ENCODE measurements at places on chromosomes 5 and 9. TPM values are rescaled to one million over a fixed set of nuclear protein-coding genes. Genes with fewer than 3 reads are reported as not detected.

DNA sequence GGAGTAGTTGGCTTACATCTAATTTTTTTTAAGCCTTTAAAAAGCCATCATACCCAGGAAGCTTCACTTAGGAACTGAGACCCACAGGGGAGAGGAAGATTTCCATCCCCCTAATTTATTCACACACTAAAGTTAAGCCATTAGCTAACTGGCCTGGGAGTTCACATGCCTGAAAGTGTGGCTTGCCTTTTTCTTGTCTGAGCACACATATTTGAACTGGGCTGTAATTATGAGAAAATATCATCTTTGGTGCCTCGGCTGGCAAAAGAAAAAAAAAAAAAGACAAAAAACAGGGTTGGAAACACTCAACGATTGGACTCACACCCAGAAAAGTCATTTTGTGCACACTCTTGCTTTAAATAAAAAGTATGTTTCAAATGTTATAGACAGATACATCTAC lies 847.3 kb downstream of the MAT2B start:
- peak; percentile 15 for DNase-seq

DNA sequence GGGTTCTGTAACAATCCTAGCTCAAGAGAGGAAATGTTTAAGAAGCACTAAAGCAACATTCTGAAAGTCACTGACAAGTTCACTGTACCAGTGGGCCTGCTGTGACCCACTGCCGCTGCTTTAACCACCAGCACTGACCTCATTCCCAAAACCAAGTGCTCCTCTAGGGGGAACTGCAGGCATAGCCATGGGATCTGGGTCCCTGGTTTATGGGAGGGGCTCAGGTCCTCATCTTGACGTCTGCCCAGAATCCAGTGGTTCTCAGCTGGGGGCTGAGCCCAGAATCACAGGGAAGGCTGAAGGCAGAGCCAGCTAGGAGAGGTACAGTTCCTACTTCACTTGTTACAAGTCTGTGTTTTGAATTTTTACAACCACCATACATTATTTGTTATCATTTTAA lies 36.1 kb upstream of the SLC2A8 start:
- peak; percentile 82 for DNase-seq

DNA sequence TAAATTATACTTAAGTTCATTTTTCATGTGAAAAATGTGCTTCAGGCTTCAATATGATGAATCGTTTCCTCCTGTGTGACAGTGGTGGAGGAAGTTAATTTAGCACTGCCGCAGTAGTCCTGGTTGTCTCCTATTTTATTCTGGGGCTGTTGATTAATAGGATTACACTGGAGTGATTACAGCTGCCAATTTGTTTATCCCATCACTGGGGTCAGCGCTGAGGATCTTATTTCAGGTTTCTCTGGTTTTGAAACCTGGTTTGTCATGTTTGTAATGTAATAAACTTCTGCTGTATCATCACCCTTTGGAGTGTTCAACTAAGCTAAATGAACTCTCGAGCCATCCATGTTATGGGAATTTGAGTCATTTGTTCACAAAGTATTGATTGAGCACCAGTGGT lies 241.7 kb upstream of the KCNN2 start:
- no peak for DNase-seq

DNA sequence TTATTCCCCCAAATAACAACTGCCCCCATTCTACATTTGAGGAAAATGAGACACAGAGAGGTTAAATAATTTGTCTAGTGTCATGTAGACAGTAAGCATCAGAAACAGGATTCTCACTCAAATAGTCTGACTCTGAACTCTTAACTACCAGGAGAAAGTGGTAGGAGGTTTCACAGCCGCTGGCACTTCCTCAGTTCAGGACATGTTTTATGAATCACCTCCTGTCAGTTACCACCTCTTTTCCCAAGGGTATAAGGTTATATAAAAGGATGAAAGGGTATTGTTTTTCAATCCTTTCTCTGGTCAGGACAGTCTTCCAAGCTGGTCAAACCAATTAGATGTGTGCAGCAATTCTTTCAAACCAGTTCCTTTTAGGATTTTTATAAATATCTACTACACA lies 52.1 kb downstream of the TSSK1B start:
- no peak for DNase-seq

DNA sequence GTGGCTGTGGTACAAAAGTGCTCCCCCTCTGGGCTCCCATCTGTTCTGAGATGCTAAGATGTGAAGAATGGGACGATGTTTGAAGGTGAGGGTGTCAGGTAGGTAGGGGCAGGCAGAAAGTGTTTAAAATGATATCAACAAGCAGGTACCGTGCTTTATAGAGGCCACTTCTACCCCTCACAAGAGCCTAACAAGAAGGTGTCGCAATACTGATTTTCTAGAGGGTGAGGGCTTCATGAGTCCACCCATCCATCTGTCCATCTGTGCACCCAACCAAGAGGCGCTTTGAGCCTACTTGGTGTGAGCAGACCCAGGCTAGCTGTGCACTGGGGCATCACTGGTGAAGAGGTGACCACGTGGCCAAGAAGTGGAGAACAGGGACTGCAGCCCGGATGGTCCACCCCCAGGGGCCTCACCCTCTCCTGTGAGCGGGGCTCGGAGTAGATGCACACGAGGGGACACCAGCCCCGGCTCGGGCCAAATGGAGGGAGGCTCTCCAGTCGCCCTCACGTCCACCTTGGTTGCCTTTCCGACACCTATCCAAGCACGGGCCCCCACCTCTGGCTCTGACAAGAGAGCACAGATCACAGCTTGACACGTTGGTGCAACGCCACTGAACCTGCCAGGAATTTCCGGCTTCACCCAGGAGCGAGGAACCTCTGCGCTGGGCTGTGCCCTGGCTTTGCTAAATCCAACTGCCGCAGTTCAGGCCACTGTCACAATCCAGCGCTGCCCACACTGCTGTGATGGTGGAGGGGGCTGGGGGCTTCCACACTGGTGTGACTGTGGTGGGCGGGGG lies 34.5 kb downstream of the CRB2 start:
- DNase-seq = no peak

- no peak for DNase-seq
These were observed 53.4 kb upstream of the SV2C start for GRCh38 chr5:76029739-76030138.

DNA sequence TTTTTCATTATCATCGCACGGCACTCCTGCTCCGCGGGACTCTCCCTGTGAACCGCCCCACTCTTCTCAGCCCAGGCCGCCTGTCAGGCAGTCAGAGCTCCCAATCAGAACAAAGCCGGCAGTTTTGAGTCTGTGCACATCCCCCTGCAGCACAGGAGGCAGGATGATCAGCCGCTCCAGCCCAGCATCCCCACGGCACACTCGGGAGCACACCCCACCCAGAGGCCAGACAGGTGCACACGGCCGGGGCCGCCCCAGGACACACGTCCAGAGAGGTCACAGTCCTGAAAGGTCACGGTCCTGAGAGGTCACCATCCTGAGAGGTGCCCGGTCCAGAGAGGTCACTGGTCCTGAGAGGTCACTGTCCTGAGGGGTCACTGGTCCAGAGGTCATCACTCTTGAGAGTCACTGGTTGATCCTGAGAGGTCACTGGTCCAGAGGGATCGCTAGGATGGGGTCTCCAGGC lies 8.4 kb downstream of the TPPP start:
- DNase-seq = no peak

DNA sequence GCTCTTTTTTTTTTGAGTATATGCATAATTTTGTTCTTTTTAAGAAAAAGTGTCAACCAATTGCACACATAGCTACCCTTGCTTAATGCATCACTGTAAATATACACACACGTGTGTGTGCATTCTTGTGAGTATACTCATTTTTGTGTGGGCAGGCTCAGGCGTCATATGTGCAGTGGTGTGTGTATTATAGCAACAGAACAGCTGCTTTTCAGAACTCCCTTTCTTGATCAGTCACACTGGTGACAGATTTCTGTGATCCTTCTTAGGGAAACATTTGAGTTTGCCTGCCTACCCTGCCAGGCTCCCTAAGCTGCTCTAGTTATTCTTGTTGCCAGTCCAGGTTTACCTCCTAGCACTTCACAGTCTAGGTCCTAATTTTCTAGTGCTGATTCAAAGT lies 287.0 kb upstream of the SEMA6A start:
- DNase-seq = no peak

DNA sequence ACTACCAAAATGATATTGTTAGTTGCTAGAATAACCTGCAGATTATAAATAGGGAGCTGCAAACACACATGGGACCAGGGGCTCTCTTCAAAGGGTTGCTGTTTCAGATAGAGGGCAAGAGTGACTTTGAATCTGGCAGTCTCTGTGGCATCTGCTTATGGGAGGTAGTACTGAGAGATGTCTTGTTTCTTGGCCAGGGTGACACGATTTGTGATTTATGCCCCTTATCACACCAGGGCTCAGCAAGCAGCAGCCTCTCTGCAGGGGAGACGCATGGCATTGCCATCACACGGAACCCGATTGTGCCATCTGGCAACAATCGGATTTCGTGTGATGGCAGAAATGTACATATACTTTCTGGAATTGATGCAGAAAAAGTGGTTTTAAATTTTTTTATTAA lies 615.6 kb downstream of the ZNF608 start:
- DNase-seq = no peak

DNA sequence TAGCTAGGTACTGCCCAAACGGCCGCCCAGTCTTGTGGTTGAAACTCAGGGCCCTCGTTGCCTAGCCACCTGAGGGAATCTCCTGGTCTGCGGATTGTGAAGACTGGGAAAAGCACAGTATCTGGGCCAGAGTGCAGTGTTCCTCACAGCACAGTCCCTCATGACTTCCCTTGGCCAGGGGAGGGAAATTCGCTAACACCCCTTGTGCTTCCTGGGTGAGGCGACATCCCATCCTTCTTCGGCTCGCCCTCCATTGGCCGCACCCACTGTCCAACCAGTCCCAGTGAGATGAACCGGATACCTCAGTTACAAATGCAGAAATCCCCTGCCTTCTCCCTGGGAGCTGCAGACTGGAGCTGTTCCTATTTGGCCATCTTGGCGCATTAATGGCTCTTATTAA lies 250.5 kb downstream of the FER start:
- DNase-seq = no peak

- no peak for DNase-seq
These were observed 569.5 kb downstream of the PSAT1 start for GRCh38 chr9:78866207-78867132.

DNA sequence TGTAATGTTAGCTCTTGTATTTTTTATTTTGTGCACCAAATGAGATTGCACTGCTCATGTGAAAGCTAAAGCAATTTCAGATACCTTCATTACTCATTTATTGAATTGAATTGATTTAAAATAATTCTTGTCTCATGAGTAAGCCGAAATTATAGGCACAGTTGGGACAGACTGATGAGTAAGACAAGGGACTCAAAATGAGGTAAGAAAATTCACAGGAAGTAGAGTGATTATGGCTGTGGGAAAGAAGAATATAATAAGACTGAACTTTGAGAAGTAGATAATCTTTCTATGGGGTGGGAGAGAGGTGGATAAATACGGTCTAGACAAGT lies 51.1 kb downstream of the NUDT12 start:
- DNase-seq = no peak

GRCh38 chr5:41093803-41094202 lies 22.7 kb upstream of the MROH2B start:
- DNase-seq = no peak

DNA sequence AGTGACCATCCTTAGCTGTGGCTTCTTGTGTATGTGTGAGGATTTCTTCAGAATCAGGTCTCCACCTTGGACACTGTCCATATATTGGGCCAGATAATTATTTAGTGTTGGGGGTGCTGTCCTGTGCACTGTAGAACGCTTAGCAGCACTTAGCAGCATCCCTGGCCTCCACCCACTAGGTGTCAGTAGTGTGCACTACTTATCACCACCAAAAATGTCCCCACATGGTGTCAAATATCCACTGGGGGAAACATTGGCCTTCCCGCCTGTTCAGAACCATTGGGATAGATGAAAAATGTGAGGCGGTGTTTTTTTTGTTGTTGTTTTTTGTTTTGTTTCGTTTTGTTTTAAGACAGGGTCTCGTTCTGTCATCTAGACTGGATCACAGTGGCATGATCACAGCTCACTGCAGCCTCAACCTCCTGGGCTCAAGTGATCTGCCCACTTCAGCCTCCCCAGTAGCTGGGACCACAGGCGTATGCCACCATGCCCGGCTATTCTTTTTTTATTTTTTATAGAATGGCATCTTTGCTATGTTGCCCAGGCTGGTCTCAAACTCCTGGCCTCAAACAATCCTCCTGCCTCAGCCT lies 67.7 kb downstream of the TENT4A start:
- DNase-seq = peak; percentile 74

- peak; percentile 72 for DNase-seq
These were observed 266.9 kb downstream of the ARHGAP26 start for GRCh38 chr5:143037071-143037470.

DNA sequence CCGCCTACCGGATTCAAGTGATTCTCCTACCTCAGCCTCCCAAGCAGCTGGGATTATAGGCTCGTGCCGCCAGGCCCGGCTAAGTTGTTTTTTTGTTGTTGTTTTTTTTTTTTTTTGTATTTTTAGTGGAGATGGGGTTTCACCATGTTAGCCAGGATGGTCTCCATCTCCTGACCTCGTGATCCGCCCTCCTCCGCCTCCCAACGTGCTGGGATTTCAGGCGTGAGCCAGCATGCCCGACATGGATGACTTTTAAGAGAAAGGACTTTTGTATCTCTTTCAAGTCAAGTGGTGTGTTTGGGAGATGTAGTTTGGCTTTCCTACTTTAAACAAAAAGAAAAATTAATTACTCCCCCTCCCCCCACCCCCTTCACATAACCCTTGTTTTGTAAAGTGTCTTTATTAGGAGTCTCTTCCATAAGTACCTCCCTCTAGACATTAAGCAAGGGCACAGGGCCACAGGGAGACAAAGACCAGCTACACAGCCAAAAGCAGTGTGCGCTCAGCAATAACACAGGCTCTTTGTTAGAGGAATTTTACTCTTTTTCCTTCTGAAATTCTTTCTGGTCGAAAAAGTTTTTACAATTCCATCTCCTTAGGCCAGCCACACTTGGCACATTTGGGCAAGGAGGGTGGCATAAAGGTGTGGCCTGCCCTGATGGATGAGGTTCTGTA lies 31.2 kb downstream of the JAKMIP2 start:
- no peak for DNase-seq

DNA sequence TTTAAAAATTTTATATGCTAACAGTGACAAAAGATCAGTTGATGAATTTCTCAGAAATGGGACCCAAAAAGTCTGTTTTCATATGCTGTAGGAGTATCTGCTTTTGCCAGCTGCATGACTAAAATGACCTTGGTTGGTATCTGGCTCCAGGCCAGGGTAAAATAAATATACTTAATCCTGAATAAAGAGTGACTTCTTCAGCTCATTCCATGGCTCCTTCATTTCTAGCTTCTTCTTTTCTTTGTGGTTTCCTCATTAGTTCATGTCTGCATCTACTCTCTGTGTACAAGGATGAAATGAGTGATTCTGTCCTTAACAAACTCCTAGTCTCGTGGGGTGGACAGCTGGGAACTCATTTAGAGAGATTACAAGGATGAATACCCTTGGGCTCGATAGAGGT lies 36.0 kb downstream of the RCL1 start:
- DNase-seq = no peak

The SH3GLB2 gene
- total RNA-seq = 64.3 TPM

The CYSRT1 gene
- 1.4 TPM for total RNA-seq

The TEK gene
- total RNA-seq = 7.9 TPM

The AJM1 gene
- total RNA-seq = 0.12 TPM

The SPOCK1 gene
- total RNA-seq = 10.5 TPM

The OXCT1 gene
- total RNA-seq = 37.0 TPM

The ABO gene
- 0.28 TPM for total RNA-seq

The ZNF367 gene
- 11.5 TPM for total RNA-seq

The MLANA gene
- total RNA-seq = not detected

The C9 gene
- total RNA-seq = not detected
